Activated CD4-positive, CD25-positive, alpha-beta regulatory T cell (primary cell): ENCODE measurements at places on chromosomes 4 and X.

DNA sequence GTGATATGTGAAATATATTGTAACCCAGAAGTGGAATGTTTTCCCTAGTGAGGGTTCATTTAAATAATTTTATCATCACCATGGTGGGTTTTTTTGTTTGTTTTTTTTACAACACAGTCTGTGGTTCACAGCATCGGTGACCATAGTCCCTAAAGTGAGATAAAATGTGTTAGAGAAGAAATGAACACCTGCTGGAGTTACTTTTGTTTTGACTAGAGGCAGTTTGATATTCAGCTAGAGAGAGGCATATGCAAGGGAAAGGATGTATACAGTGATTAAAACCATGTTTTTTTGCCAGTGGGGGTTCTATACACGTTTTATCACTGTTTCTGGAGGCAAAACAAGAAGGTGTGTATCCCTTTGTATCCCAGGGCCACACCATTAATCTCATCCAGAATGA lies 541.5 kb downstream of the PCDH7 start:
- no peak for DNase-seq

DNA sequence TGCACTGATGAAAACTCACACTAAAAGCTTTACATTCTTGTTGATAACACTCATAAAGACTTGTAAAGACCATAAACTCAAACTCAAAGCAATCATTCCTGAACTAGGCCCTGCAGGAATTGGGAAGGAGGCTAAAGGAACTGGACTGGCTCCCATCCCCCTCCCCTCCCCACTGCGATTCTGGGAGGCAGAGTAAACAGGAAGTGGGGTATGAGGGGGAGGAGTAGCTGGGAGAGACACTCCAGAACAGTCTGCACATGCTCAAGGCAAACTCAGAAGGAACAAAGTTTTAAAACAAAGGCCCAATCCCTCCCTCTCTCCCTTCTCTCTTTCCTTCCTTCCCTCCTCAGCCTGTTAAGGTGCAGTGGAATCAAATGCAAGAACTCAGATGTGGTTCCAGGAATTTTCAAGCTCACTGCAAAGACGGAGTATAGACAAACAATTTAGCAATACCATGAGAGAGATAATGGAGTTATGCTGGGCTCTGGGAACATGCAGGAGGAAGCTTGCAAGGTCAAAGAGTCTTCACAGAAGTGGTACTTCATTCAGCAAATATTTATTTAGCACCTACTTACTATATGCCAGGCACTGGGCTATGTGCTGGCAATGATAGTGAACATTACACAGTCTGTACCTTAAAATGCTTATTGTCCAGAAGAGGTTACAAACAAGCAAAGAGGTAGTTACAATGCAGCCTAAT lies 15.9 kb downstream of the MID1IP1 start:
- no peak for DNase-seq

DNA sequence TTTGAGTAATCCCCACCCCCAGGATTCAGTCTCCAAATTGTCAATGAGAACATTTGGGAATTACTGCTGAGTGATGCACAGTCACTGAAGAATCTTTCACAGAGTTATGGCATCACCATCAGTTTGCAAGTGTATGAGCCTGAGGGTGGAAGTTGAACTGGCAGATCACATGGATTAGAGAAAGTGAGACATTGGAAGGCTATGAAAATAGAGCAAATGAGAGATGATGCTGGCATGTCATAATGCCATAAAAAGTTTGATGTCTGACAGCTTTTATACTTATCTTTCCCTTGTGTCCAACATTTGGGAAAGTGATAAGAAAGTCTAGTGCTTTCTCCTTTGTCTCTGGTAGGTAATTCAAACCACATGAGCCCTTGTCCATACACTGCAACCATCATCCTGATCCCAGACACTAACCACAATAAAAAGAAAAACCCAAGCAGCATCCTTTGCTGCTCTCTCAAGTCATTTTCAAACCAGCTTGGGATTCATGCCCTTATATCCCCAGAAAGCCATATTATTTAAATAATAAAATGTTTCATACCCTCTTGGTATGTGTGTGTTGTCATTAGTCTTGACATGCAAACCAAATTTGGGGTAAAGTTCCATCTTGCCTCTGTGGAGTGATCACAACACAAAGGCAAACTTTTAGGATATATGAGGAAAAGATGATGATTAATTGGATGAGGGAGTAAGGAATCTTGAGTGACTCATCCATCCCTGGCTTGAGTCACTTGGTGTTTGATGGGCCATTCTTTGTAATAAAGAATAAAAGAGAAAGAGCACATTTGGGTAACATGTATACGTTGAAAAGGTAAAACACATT lies 438.9 kb downstream of the GRXCR1 start:
- no peak for DNase-seq

GRCh38 chrX:1874416-1874815 lies 259.6 kb downstream of the ASMT start:
- DNase-seq = no peak

DNA sequence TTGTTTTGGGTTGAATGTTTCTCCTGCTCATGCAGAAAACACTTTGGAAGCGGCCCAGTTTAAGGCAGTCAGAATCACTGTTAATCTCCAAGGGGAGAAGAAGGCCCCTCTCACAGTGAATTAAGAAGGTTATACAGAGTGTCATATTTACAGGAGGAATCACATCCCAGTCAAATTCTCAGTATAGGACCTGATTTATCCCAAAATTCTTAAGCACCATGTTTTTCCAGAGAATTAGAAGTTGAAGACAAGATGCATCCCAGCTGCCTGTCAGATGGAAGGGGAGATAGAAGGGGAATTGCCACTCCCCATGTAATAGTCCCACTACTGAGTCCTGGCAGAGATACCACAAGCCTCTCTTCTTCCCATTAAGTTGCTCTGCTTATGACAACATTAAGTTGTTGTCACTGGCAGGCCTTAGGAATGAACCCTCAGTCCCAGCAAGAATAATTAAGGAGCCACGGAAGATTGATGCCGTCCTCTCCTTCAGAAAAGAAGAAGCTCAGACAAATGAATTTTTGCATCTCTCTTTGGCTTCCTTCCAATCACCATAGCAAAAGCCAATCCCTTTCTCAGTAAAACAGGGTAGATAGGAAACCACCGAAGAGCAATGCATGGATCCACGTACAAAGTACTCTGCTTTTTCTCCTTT lies 138.4 kb downstream of the LDB2 start:
- no peak for DNase-seq

DNA sequence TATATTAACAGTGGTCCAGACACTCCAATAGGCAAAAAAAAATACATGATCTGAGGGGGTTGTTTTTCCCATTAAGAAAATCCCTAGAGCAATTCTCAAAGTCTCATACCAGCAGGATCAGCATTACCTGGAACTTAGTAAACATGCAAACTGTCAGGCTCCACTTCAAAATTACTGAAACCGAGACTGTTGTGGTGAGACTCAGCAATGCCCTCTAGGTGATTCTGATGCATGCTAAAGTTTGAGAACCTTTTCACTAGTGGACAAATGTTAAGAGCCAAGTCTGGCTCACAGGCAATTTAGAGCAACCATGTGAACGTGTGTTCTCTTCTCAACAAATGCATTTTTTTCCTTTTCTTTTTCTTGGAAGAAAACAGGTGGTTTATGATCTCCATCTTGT lies 30.2 kb downstream of the NEK1 start:
- no peak for DNase-seq

GRCh38 chr4:6364581-6364980 lies 94.9 kb downstream of the WFS1 start:
- DNase-seq = no peak

DNA sequence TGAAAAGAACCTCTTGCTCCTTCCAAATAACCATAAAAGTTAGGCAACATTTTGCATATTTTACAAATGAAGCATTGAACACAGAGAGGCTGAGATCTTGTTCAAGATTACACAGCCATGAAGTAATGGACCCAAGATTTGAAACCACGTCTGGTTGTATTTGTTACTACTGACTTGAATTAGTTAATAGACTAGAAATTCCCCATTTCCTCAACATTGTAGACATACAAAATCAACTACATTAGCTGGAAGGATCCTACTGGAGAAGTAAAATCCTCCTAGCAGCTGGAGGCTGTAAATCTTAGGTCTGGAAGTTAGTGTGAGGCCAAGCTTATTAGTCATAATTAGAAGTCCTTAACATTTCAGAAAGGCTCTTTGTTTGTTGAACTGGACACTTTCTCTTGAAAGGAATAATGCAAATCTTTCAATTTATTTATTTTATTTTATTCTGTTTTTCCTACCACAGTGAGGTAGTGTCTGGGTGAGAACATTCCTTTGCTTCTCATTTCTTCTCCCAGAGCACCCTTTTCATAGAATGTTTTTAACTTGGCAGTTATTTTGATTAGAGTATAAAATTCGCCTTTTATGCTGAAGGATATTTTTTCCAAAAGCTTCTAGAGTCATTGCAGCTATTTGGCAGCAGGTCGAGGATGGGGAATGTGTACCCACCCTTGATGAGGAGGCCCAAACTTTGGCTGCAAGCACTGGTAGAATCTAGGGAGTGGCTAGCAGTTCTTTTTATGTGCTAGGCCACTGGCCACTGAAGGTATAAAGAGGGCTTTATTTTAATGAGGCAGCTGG lies 62.0 kb upstream of the CLNK start:
- no peak for DNase-seq

DNA sequence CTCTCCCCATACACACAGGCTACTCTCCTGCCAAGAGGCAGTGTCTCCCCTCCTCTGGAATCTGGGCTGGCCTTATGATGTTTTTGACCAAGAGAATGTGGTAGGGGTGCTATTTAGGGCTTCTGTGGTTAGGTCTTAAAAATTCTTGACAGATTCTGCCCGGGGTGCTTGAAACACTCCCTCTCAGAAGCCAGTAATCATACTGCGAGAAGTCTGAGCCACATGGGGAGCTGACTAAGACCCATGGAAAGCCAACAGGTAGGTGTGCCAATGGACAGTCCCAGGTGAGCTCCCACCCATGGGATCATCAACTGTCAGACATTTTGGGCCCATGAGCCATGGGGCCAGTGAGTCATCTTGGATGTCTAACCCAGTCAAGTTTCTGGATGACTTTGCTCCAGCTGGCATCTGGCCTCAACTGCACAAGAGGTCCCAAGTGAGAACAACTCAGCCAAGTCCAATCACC lies 315.7 kb downstream of the FBXW7 start:
- DNase-seq = no peak

GRCh38 chr4:137739391-137739790 lies 207.1 kb upstream of the PCDH18 start:
- no peak for DNase-seq

GRCh38 chrX:150697641-150698040 lies 4.4 kb downstream of the MTMR1 start:
- DNase-seq = no peak

- no peak for DNase-seq
Measured at GRCh38 chrX:42934020-42934726, 156.2 kb upstream of the PPP1R2C start.

- DNase-seq = no peak
Measured at GRCh38 chr4:124111922-124112321, 600.6 kb downstream of the ANKRD50 start.

GRCh38 chr4:94442251-94442650 lies 9.5 kb upstream of the PDLIM5 start:
- no peak for DNase-seq

DNA sequence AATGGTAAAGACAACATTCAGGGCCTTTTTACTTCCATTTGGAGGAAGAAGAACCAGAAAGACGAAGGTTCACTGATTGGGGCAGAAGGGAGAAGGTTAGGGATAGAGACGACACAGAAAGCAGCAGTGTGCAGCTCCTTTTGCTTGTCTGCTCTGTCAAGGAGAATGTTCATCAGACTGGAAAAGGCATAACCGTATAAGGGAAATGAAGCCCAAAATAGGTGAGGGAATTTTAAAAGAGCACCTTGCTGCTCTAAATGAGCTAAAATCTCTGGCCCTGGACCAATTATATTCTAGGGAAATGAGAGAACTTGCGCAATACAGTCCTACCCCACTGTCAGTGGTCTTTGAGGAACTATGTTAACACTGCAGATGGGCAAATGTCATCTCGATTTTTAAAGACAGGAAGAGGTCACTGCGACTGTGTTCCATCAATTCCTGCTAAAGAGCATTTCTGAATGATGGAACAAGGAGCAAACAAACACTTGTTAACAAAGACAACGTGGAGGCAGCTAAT lies 909.8 kb upstream of the FTHL17 start:
- no peak for DNase-seq

DNA sequence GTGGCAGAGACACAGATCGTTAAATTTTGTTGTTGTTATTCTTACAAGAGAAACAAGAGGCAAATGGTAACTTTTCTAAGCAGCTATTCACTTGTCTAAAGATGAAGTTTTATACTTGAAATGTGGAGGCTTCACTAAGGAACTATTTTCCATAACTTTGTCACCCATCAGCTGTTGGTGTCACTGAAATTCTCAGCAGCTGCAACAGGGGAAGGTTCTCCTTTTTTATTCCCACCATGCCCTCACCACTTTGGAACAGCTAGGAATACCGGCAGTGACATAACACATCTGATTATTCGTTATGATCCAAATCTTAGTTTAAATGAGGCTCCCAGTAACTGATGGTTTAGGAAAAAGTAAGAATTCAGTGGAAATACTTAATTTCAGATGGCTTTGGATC lies 147.0 kb upstream of the LEF1 start:
- no peak for DNase-seq

DNA sequence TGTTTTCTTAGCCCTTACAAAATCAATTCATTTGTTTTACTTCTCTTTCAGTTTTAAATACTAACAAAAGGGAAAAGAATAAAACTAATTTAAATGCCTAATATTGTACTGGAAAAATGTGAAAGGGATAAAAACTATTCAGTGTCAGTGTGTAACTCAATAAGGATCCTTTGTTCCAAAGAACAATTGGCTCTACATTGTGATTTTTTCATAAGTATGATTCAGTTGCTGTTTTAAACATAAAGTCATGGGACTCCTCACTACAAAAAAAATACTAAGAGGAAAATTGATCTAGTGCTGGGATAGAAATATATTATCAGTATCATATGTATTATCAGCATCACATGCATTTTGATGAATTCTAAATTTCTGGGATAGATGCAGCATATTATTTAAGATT lies 199.4 kb upstream of the TRAM1L1 start:
- DNase-seq = no peak

GRCh38 chr4:31234494-31234893 lies 514.3 kb downstream of the PCDH7 start:
- no peak for DNase-seq

DNA sequence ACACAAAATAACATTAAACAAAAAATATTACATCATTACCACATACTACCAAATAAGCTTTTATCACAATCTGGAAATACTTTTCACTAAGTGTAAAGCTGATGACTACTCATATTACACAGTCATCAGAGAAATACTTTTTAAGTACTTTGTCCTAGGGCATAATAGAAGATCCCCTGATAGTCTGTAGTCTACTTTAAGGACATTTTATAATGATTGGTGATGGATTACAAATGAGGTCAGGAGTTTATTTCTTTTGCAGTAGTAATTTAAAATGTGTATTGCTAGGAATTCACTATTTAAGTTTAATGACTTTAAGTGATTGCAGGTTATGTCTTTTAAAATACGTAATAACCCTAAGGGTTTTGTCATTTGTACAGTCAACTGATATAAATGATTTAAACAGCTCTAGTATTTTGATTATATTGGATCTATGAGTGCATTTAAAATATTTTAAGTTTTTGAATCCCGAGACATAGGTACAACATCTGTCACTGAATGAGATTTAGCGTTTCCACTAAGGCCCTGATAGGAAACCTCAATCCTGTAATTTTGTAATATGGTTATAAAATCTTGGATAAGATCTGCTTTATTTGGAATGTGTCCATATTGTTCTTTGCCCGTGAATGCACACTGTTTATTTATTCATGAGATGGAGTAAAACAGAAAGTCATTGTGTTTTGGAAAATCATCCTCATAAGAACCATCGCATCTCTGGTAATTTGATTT lies 189.5 kb downstream of the ARAP2 start:
- no peak for DNase-seq
